ENCODE measurements at places on chromosomes 5 and 9.

DNA sequence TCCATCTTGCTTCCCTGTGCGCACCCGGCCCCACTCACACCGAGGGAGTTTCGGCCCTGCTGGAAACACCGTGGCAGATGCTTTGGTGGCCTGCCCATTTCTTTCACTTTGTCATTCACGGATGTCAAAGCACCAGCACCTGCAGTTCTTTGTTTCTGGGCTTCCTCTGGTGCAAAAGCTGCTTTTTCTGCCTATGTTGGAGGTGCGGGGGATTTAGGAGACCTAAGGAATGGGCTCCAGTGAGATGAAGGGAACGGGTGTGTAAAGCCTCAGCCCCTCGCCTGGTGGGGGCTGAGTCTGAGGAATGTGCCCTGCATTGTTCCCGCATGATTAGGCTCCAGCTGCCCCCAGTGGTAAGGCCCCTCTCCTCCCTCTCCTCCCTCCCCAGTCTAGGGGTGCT, 62.3 kb downstream of the THBS4 start:
- DNase-seq, result no peak

- no peak for DNase-seq
Observed at GRCh38 chr5:34621277-34622097, 34.6 kb upstream of the RAI14 start.

GRCh38 chr9:38125889-38126288, 56.9 kb upstream of the SHB start:
- DNase-seq, result no peak

GRCh38 chr5:24623031-24623430, 21.7 kb downstream of the CDH10 start:
- DNase-seq, result peak; percentile 6

Data from hepatocyte (in vitro differentiated cells).